ENCODE measurements at places on chromosomes 6 and 20.

DNA sequence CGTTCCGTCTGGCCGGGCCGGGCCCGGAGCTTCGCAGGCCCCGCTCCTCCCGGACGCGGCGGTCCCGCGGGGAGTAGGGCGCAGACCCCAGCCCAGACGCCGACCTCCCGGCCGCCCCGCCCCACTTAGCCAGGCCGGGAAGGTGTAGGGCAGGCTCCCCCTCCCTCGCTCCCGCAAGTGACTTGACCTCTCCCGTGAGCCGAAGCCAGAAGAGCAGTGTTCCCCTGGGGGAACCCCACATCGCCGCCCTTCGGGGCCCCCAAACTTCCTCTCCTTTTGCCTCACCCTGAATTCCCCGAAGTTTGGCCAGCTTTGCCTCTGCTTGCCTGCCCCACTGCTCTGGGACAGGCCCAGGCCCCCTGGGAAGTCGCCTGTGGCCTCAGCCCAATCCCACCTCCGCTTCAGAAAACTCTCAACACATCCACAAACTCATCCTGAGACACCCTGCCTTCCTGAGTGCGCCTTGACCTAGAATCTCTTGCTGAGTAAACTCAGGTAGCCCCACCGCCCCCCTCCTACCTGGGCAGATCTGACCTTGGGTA is 524 bp upstream of the NOL4L start:
- no peak for DNase-seq

DNA sequence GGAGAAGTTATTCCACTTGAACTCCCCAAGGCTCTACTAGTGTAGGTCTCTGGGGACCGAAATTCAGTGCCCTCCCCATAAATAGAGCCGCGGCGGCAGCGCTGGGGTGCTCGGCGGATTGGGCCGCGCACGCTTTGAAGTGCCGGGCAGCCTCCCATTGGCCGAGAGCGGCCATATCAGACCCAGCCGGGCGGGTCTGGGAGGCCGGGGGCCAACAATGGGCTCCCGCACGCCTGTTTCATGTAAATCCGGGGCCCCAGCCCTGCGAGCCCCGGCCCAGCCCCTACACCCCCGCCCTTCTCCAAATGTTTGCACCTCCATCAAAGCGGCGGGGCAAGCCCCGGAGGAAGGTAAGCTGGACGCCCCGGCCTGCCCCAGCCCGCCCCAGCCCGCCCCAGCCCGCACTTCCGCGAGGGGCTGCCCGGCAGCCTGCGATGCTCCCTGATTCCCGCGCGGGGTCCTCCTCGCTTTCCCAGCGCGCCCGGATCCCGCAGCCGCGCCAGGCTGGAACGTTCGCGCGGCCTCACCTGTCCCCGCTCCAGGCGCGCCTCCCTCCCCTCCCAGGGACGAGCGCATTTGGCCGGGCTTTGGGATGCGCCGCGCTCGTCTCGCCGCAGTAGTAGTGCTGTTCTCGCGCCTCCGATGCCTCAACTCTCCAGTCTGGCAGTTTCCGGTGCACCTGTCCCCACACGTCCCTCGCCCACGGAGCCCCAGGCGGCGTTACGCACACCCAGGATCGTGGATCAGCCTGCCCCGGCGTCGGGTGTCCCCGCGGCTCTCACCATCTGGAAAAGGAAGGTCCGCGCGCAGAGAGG is at the start of gene TBXT:
TBXT (minus strand) TSS at position 51 of the 815 bp plus-strand sequence. CDS start 260 bp downstream, outside the sequence.
- DNase-seq = no peak

- DNase-seq = no peak
Observed at GRCh38 chr6:92806254-92806653, 613.1 kb downstream of the EPHA7 start.

DNA sequence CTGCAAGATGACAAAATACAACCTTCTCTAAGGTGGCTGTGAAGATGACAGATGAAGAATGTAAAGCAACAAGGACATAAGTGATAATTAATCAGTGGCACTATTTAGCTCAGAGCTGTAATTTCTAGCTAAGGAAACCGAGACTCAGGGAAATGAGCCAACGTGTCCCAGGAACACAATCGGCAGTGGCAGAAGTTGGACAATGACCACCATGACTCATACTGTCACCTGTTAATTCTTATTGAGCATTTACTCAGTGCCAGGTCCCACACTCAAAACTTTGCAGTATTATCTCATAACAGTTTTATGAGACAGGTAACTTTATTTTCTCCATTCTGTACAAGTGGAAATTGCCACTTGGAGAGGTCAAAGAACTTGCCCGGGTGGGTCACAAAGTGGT is 55.8 kb downstream of the LAMA4 start:
- DNase-seq = no peak

- no peak for DNase-seq
Observed at GRCh38 chr6:51996296-51996947, 91.0 kb downstream of the PKHD1 start.

- no peak for DNase-seq
Observed at GRCh38 chr6:68880050-68880813, 245.2 kb downstream of the ADGRB3 start.

DNA sequence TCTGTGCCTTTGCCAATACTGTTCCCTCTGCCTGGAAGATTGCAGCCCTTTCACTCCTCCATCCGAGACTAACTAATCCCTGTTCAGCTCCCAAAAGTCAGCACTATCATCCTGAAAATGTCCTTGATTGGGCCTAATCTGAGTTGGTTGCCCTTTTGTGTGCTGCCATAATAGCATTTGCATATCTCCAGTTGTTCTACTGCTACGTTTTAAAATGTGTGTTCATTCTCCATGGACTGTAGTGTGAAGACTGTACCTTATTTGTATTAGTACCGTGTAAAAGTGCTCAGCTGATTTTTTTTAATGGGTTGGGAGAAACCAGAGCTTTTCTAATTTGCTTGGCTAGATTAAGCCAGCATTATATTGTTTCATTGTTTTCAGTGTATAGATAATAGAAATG is 401.3 kb downstream of the LAMA2 start:
- DNase-seq = no peak

DNA sequence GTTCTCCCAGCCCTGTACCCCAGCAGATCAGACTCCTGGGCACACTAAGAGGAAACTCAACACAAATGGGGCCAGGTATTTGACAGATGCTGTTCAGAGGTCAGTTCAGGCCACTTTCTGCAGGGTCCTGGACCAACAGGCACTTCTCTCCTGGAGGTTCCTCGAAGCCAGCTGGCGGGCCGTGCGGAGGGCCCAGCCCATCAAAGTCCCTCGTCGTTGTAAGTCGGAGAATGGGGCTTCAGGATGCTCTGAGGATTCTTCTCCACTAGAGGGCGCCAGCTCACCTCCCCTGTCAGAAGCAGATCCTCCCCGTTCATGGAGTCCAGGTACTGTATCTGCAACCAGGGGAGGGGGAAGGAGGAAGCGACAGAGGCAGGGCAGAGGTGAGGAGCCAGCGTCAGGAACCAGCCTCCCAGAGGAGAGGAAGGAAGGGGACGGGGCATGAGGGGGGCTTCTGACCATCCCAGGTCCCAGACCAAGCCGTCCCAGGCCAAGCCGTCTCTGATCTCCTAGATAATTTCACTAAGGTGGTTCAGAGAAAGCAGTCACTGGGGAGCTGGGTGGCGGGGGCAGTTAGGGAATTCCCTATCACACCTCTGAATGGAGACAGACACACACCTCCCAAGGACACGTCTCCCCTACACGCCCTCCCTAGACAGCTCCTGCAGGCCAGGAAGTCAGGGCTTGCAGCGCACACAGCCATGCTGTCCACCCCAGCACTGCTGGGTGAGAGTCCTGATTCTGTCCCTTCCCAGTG is 11.7 kb upstream of the FAM83C start:
- DNase-seq = peak; percentile 67

- DNase-seq = no peak
Observed at GRCh38 chr6:164005004-164005711, 590.6 kb downstream of the QKI start.

GRCh38 chr6:111800259-111800765 is 72.9 kb downstream of the FYN start:
- no peak for DNase-seq

DNA sequence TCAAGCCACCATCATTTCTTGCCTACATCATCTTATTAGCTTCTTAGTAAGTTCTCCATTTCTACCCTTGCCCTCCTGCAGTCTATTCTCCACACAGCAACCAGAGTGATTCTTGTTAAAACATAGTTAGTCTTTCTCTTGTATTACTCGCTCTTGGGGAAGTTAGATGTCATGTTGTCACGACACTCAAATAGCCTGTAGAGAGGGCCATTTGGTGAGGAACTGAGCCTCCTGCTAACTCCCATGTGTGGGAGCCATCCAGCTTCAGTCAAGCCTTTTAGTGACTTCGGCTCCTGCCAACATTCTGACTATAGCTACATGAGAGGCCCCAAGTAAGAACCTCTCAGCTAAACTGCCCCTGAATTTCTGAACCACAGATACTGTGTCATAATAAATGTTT is 395.4 kb downstream of the CDC5L start:
- DNase-seq = no peak

GRCh38 chr6:126064257-126064747 is 78.0 kb downstream of the TRMT11 start:
- no peak for DNase-seq

- no peak for DNase-seq
Observed at GRCh38 chr6:136656121-136656520, 105.9 kb upstream of the MAP7 start.

DNA sequence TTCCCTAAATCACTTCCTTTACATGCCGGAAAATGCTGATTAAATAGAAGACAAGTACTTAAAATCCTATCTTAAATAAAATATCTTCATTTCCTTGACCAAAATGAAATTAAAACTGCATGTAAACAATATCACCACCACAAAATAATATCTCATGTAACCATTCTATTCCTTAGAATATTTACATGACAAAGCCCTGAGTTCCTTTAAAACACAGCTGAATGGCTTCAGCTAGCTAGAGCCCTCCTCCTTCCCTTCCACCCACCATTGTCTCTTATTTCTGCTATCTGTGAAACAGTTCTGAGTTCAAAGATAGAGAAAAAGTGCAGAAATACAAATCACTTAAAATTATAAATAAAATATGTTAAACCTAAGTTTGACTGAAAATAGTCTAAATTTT is 103.1 kb downstream of the HIVEP2 start:
- no peak for DNase-seq
